Endothelial cell (in vitro differentiated cells): ENCODE measurements at places on chromosomes 4 and X.

DNA sequence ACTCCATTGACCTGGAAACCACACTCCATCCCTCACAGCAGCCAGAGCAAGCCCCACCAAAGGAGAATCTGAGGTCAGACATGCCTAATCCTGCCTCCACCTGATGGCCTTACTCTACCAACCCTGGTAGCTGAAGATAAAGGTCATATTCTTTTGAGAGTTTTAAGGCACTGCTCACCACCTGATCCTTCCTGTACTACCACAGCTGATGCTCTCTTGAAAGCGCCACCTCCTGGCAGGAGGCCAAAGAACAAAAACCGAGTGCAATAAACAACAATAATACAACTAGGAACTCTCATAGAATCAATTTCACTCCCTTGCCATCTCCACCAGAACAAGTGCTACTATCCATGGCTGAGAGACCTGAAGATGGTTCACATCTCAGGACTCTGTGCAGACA lies 301.6 kb downstream of the NAF1 start:
- no peaks in the 10 kb centered on the region for H3K27me3 ChIP-seq
- H3K27ac ChIP-seq: no peak overlapping the region
- peaks cover 3% of the 10 kb centered on the region for H3K4me1 ChIP-seq

DNA sequence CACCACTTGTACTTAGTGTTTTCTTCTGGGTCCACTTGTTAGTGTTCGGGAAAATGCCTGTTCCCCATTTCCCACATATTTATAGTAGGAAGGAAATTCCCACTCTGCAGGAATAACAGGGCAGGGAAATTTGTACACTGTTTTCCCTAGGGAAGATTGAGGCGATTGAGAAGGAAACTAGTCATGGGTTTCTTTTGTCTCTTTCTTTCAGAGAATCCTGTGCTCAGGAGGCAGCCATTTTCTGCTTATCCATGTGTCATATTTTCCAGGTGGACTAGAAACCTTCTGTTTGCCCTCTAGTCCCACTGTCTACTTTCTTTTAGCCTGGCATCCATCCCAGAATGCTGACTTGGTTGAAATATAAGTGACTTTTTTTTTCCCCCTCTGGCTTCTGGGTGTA lies 299.1 kb upstream of the ANKRD50 start:
- no peaks in the 10 kb centered on the region for H3K27me3 ChIP-seq
- H3K27ac ChIP-seq: no peak overlapping the region
- no peak overlapping the region for H3K4me3 ChIP-seq

GRCh38 chrX:153971450-153972367 lies at the start of gene HCFC1:
HCFC1 (minus strand) TSS chrX:153971818; CDS start chrX:153970840, 978 bp downstream.
- peaks cover 3% of the 10 kb centered on the region for H3K36me3 ChIP-seq
- peaks cover 25% of the 10 kb centered on the region for H3K4me1 ChIP-seq
- H3K4me3 ChIP-seq: peak within 1 kb of the TSS; percentile 100
- DNase-seq: peak; percentile 77

DNA sequence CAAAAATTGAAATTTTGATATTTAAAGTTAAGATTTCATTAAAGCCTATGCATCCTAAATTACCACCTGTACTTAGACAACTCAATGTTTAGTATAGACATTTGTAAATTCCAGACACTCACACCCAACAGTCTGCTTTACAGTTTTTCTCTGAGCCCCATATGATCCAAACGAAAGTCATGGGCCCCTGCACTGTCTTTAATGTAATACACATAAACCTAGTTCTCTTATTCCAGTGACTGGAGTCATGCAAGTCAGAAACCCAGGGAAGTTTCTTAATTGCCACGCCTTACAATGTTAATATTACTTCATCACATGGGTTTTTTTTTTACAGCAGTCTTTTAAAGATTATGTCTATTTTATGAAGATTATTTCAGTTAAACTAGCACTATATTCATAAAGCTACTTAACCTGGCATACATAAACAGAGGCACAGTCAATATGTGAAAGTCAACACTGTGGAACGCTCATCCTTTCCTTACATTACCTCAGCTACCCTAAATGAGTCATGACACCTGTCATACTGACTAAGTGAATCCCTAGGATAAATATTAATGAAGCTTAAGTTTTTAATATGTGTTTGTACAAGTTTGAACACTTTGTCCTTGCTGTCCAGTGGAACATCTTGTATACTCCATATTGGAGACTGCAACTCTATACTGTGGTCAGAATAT lies 67.7 kb upstream of the H2AZ1 start:
- H3K27me3 ChIP-seq: peaks cover 1% of the 10 kb centered on the region
- peaks cover 4% of the 10 kb centered on the region for H3K36me3 ChIP-seq
- no peaks in the 10 kb centered on the region for H3K4me1 ChIP-seq
- no peak overlapping the region for H3K4me3 ChIP-seq

GRCh38 chr4:97016186-97016907 lies 1126.9 kb downstream of the STPG2 start:
- H3K4me3 ChIP-seq: no peak overlapping the region
- no peak overlapping the region for H3K27ac ChIP-seq
- no peaks in the 10 kb centered on the region for H3K4me1 ChIP-seq
- no peak for DNase-seq

DNA sequence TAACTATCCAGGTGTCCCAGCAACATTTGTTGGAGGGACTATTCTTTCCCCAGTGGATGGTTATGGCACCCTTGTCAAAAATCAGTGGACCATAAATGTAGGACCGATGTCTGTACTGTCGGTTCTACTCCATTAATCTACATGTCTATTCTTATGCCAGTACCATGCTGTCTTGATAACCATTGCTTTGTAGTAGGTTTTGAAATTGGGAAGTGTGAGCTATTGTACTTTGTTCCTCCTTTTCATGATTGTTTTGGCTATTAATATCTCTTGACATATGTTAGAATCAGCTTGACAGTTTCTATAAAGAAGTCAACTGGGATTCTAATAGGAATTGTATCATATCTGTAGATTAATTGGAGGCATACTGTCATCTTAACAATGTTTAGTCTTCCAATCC lies 112.7 kb downstream of the HNRNPD start:
- no peak for DNase-seq
- H3K4me3 ChIP-seq: no peak overlapping the region
- no peaks in the 10 kb centered on the region for H3K4me1 ChIP-seq
- no peaks in the 10 kb centered on the region for H3K27me3 ChIP-seq
- H3K27ac ChIP-seq: no peak overlapping the region

- H3K4me1 ChIP-seq: no peaks in the 10 kb centered on the region
- H3K4me3 ChIP-seq: no peak overlapping the region
- no peaks in the 10 kb centered on the region for H3K36me3 ChIP-seq
Observed at GRCh38 chr4:167222099-167222498, 12.2 kb downstream of the SPOCK3 start.

GRCh38 chrX:150282953-150283352 lies 80.2 kb upstream of the MAMLD1 start:
- no peaks in the 10 kb centered on the region for H3K27me3 ChIP-seq
- no peak overlapping the region for H3K27ac ChIP-seq
- no peak for DNase-seq
- H3K36me3 ChIP-seq: no peaks in the 10 kb centered on the region
- no peaks in the 10 kb centered on the region for H3K4me1 ChIP-seq

DNA sequence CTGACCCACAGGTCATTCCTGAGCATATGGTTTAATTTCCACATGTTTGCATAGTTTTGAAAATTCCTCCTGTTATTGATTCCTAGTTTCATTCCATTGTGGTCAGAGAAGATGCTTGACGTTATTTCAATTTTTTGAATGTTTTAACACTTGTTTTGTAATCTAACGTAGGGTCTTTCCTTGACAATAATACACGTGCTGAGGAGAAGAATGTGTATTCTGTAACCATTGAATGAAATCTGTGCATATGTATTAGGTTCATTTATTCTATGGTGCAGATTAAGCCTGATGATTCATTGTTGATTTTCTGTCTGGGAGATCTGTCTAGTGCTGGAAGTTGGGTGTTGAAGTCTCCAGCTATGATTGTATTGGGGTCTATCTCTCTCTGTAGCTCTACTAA lies 486.4 kb upstream of the RPS6KA3 start:
- no peak overlapping the region for H3K27ac ChIP-seq
- no peak for DNase-seq
- no peaks in the 10 kb centered on the region for H3K27me3 ChIP-seq
- H3K4me1 ChIP-seq: no peaks in the 10 kb centered on the region

GRCh38 chrX:6465756-6466155 lies 69.2 kb downstream of the VCX3A start:
- no peak overlapping the region for H3K4me3 ChIP-seq
- no peak for DNase-seq
- H3K36me3 ChIP-seq: no peaks in the 10 kb centered on the region
- H3K27ac ChIP-seq: no peak overlapping the region
- H3K27me3 ChIP-seq: no peaks in the 10 kb centered on the region
- no peaks in the 10 kb centered on the region for H3K4me1 ChIP-seq

DNA sequence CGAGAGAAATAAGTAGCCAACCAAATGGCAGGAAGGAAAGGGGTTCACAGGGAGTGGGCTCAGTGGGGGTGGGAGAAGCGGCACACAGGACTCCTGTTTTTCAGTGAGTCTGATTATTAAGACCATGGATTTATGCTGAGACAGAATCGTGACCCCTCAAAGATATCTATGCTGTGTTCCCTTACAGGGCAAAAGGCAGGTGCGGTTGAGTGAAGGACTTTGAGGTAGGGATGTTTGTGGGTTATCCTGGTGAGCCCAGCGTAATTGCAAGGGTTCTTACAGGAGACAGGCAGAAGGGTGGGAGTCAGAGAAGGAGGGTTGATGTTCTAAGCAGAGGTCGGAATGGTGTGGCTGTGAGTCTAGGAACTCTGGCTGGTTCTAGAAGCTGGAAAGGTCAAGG lies 73.0 kb downstream of the EVC start:
- peaks cover 18% of the 10 kb centered on the region for H3K4me1 ChIP-seq
- H3K4me3 ChIP-seq: peak overlapping the region; percentile 31
- H3K27me3 ChIP-seq: peaks cover 11% of the 10 kb centered on the region
- no peak for DNase-seq

DNA sequence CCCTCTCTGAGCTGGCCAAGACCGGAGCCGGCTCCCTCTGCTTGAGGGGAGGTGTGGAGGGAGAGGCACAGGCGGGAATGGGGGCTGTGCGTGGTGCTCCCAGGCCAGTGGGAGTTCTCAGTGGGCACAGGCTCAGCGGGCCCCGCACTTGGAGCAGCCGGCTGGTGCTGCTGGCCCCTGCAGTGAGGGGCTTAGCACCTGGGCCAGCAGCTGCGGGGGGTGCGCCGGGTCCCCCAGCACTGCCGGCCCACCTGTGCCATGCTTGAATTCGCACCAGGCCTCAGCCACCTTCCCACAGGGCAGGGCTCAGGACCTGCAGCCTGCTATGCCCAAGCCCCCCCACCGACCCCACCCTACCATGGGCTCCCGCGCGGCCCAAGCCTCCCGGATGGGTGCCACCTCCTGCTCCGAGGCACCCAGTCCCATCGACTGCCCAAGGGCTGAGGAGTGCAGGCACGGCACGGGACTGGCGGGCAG lies 602.5 kb downstream of the KCTD8 start:
- H3K27ac ChIP-seq: no peak overlapping the region
- H3K27me3 ChIP-seq: no peaks in the 10 kb centered on the region
- DNase-seq: no peak
- no peaks in the 10 kb centered on the region for H3K36me3 ChIP-seq

DNA sequence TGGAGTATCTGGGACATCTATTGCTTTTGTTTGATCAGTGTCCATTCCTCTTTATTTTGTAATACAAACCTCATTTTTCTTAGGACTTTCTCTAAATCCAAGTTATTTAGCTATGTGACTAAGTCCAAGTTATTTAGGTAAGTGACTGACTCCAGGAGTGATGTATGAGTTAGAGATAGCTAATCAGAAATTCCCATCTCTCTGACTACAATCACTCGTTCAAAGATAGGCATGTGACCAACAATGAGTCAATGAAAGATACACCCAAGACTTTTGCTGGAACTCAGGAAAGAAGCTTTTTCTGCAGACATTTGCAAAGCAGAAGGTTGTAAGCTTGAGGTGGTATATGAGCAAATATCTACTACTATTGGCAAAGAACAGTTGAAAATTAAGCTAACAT lies 72.5 kb upstream of the KCNIP4 start:
- H3K36me3 ChIP-seq: no peaks in the 10 kb centered on the region
- no peak for DNase-seq
- no peaks in the 10 kb centered on the region for H3K27me3 ChIP-seq
- no peak overlapping the region for H3K27ac ChIP-seq
- no peaks in the 10 kb centered on the region for H3K4me1 ChIP-seq
- H3K4me3 ChIP-seq: no peak overlapping the region

- no peak overlapping the region for H3K4me3 ChIP-seq
- H3K36me3 ChIP-seq: peaks cover 6% of the 10 kb centered on the region
- H3K27me3 ChIP-seq: no peaks in the 10 kb centered on the region
- no peak for DNase-seq
- H3K4me1 ChIP-seq: no peaks in the 10 kb centered on the region
- no peak overlapping the region for H3K27ac ChIP-seq
Observed at GRCh38 chrX:15814771-15815365, 24.6 kb downstream of the ZRSR2 start.

DNA sequence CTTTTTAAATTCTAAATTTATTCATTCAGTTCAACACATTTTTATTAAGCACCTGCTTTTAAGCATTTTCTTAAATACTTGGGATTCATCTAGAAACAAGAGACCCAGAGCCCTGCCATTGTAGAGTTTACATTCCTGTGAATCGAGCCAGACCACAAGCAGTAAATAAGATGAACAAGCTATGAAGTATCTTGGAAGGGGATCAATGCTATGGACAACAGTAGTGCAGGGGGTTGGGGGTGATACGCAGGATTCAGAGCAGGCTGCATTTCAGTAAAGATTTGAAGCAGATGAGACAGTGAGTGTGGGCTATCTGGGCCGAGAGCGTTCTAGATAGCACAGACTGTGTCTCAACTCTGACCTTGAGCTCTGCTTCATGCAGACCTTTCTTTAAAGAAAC lies 35.1 kb downstream of the CLDN22 start:
- H3K27me3 ChIP-seq: peaks cover 2% of the 10 kb centered on the region
- peaks cover 13% of the 10 kb centered on the region for H3K4me1 ChIP-seq
- H3K27ac ChIP-seq: no peak overlapping the region

- peaks cover 1% of the 10 kb centered on the region for H3K27me3 ChIP-seq
- DNase-seq: no peak
- H3K27ac ChIP-seq: no peak overlapping the region
- peaks cover 5% of the 10 kb centered on the region for H3K4me1 ChIP-seq
Observed at GRCh38 chrX:153792368-153792767, 1.8 kb downstream of the IDH3G start.

- H3K4me3 ChIP-seq: no peak overlapping the region
- DNase-seq: no peak
- peaks cover 6% of the 10 kb centered on the region for H3K4me1 ChIP-seq
- peaks cover 11% of the 10 kb centered on the region for H3K36me3 ChIP-seq
Observed at GRCh38 chr4:41287005-41287404, 30.3 kb downstream of the UCHL1 start.

GRCh38 chr4:102881343-102881742 lies 12.6 kb downstream of the CISD2 start:
- DNase-seq: no peak
- H3K27me3 ChIP-seq: no peaks in the 10 kb centered on the region
- no peak overlapping the region for H3K4me3 ChIP-seq
- peaks cover 18% of the 10 kb centered on the region for H3K36me3 ChIP-seq
- peaks cover 7% of the 10 kb centered on the region for H3K4me1 ChIP-seq
- no peak overlapping the region for H3K27ac ChIP-seq

- no peaks in the 10 kb centered on the region for H3K36me3 ChIP-seq
- DNase-seq: no peak
- H3K27me3 ChIP-seq: peaks cover 8% of the 10 kb centered on the region
- H3K4me3 ChIP-seq: peak overlapping the region; percentile 87
- H3K4me1 ChIP-seq: peaks cover 11% of the 10 kb centered on the region
- peak overlapping the region; percentile 13 for H3K27ac ChIP-seq
Observed at GRCh38 chrX:30888526-30889146, 418 bp downstream of the TAB3 start.

GRCh38 chr4:91746551-91746950 lies 557.2 kb upstream of the GRID2 start:
- DNase-seq: no peak
- no peaks in the 10 kb centered on the region for H3K27me3 ChIP-seq

GRCh38 chr4:7063362-7063761 lies 4.5 kb downstream of the GRPEL1 start:
- peaks cover 2% of the 10 kb centered on the region for H3K27me3 ChIP-seq
- H3K27ac ChIP-seq: no peak overlapping the region
- no peak overlapping the region for H3K4me3 ChIP-seq
- DNase-seq: no peak
- peaks cover 11% of the 10 kb centered on the region for H3K4me1 ChIP-seq
